ENCODE measurements at places on chromosomes 7 and 10.
A peak's percentile ranks its signal among the peaks of the same experiment; 100 is the strongest.

DNA sequence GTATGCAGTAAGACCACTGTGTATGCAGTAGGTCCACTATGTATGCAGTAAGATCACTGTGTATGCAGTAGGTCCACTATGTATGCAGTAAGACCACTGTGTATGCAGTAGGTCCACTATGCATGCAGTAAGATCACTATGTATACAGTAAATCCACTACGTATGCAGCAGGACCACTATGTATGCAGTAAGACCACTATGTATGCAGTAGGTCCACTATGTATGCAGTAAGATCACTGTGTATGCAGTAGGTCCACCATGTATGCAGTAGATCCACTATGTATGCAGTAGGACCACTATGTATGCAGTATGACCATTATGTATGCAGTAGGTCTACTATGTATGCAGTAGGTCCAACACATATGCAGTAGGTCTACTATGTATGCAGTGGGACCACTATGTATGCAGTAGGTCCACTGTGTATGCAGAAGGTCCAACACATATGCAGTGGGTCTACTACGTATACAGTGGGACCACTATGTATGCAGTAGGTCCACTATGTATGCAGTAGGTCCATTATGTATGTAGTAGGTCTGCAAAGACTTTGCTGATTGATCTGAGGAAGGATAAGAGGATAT is 313.6 kb downstream of the ADARB2 start:
- DNase-seq: no peak

DNA sequence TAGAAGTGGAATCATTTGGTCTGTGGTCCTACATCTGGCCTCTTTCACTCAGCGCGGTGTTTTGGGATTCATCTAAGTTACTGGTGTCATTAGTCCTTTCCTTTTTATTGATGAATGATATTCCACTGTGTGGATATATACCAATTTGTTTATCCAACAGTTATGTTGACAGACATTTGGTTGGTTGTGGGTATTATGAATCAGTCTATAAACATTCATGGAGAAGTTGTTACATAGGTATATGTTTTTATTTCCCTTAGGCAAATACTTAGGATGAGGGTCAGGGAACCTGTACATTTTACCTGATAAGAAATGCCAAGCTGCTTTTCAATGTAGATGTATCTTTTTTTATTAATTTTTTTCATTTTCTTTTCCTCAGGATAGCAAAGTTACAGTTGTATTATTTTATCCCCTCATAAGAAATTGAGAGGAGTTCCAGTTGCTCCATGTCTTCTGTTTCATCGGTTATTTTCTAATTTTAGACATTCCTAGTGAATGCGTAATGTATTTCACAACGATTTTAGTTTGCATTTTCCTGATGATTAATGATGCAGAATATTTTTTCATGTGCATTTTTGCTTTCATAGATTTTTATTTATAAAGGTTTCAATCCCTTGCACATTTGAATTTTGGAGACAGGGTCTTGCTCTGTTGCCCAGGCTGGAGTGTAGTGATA is 203.8 kb upstream of the SH2B2 start:
- no peak for DNase-seq

DNA sequence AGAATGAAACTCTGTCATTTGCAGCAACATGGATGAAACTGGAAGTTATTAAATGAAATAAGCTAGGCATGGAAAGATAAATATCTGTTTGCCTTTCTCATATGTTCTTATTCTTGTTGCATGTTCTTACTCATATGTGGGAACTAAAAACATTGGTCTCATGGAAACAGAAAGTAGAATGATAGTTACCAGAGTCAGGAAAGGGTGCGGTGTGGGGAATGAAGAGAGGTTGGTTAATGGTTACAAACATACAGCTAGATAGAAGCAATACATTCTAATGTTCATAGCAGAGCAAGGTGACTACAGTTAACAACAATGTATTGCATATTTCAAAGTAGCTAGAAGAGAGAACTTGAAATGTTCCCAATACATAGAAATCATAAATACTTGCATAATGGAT is 105.1 kb downstream of the FAM107B start:
- DNase-seq: no peak

GRCh38 chr10:75499556-75500160 is 68.2 kb downstream of the LRMDA start:
- DNase-seq: no peak

DNA sequence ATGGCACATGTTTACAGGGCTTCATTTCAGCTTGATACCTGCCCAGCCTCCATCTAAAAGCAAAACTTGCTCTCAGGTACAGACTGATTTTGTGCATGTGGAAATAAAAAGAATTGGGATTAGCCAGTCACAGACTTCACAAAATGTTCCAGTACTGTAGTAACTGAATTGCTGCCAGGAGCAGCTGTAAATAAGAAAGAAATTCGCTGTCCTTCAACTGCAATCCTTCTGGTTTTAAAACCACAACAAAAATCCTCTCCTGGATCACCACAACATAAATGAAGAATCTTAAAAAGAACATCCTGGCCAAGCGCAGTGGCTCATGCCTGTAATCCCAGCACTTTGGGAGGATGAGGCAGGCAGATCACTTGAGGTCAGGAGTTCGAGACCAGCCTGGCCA is 3.9 kb upstream of the MIOS start:
- no peak for DNase-seq

GRCh38 chr7:6446838-6447580 is 745 bp downstream of the DAGLB start:
- DNase-seq: peak; percentile 54

DNA sequence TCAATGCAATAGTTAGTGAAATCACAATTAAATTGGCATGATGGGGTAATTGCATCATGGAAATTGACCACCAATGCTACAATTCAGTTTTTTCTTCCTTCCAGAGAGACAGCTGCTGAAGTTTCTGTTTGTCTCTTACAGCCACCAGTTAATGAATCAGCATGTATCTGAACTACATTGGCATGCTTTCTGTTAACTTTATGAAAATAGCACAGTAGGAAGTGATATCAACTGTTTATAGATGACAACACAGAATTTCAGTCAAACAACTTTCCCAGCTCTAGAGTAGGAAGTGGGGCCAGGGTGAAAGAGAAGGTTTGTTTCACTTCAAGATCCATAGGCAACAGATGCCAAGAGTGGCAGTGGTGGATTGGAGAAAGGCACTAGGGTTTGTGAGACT is 339.6 kb upstream of the VWC2 start:
- no peak for DNase-seq

GRCh38 chr7:102125127-102125596 is 161.5 kb upstream of the SH2B2 start:
- DNase-seq: peak; percentile 10

GRCh38 chr7:43559171-43559945 is 23.6 kb upstream of the STK17A start:
- DNase-seq: no peak

DNA sequence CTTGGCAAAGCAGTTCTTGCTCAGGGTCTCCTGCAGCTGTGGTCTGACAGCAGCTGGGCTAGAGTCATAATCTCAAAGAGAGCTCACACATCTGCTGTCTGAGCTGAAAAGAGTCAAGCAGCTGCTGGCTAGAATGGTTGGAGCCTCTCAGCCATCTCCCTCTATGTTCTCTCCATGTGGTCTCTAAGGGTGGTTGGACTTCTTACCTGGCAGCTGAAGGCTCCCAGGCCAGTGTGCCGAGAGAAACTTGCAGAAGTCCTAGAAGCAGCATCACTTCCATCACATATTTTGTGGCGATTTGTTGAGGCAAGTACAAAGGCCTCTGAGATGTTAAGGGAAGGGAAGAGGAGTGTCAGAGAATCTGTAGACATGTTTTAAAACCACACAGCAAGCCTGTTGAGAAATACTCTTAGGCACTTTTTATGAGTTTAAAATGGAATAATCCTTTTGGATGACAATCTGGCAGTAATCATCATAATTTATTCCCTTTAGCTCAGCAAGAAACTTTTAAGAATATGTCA is 93.2 kb downstream of the REEP3 start:
- DNase-seq: no peak

DNA sequence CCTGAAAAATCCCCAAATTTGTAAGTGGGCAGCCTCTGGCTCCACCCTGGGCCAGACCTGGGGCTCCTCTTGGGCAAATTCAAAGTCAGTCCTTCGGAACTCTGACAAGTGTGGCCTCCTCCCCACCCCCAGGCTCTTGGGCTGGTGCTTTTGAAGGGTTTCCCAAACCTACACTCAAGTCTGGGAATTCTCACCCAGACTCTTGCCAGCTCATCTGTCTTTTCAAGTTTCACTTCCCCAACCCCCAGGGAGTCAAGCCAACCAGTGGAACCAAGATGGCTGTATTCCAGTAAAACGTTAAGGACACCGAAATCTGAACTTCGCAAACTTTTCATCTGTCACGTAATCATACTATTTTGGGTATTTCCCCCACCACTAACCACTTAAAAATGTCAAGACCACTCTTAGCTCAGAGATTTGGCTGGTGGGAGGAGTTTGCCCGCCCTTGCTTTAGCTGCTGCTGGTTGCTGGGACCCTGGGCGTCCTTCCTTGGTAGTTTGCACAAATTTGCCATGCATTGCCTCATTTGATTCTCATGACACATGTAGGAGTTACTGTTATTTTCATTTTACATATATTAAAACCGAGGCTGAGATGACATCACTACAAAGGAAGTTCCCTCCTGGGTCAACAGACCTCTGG is 1.7 kb upstream of the MYO1G start:
- DNase-seq: peak; percentile 91

Data from activated CD4-positive, alpha-beta T cell treated with anti-CD3 and anti-CD28 coated beads for 48 hours (primary cell).